Stimulated activated CD4-positive, alpha-beta T cell treated with anti-CD3 and anti-CD28 coated beads, Interleukin-1b, Interleukin-23, amount 100 ng/mL, for 24 hours (primary cell): ENCODE measurements at places on chromosomes 4 and X.

- no peak for DNase-seq
Measured at GRCh38 chr4:82721819-82722423, 76.7 kb downstream of the SCD5 start.

DNA sequence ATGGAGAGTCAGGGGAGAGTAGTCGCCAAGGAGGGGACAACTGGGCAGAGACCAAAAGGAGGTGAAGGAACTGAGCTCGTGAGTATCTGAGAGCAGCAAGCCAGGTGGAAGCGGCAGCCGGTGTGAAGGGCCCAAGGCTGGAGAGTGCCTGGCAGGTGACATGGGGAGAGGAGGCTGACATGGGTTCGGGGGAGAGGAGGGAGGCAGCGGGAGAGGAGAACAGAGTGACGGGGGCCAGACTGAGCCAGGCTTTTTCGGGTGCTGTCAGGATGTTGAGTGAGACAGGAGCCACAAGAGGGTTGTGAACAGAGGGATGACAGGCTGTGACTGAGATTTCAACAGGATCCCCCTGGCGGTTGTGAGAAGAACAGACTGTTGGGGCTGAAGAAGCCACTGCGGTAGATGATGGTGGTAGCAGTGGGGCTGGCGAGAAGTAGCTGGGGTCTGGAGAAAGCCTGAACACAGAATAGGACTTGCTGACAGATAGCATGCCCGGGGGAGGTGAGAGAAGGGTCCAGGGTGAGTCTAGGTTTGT, 5.7 kb downstream of the ELK1 start:
- DNase-seq: no peak

DNA sequence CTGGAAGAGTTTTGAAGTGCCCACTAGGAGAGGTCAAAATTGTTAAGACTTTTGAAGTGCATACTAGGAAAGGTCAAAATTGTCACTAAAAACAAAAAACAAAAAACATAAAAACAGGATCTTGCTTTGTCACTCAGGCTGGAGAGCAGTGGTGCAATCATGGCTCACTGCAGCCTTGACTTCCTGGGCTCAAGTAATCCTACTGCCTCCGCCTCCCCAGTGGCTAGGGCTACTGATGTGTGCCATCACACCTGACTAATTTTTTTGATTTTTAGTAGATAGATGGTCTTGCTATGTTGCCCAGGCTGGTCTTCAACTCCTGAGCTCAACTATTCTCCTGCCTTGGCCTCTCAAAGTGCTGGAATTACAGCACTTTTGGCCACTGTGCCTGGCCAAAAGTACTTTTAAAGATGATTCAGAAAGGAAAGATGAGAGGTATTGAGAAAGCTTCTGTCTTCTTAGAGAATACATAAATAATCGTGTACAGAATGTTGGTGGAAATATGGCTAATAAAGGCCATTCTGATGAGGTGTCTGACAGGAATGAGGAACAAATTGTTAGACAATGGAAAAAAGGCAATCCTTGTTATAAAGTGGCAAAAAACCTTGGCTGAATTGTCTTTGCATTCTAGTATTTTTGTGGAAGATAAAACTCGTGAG, 43.3 kb upstream of the STX18 start:
- no peak for DNase-seq

GRCh38 chr4:9384126-9384525, 21.2 kb downstream of the USP17L30 start:
- no peak for DNase-seq

GRCh38 chrX:1598876-1599790, 7.7 kb downstream of the AKAP17A start:
- no peak for DNase-seq

- DNase-seq: no peak
Measured at GRCh38 chr4:152334931-152335330, 201.0 kb downstream of the FBXW7 start.

DNA sequence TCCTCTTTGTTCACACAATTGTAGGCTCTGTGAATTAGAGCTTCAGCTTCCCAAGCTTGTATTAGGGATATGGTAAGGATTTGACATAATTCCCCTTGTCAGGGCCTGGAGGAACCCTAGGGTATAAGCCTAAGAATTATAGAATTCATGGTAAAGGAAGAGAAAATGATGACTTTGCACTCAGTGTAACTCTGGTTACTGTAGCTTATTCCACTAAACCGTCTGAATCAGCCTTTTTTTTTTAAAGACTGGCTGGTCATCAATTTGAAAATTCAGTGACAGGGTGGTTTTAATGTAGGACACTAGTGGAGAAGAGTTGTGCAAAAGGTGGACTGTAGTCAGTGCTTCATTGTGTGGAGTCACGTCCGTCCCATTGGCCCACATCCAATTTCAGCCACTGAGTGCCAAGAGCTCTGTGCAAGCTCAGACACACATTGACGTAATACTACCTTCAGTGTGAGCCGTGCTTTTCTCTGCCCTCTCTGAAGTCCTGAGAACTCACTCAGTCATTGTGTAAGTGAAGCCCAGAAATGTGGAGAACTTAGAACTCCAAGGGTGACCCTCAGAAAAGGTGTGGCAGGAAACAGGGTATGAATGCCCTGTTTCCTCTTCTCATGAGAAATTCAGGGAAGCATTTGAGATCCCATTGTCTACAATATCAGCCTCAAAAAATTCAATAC, 449.8 kb downstream of the C4orf33 start:
- no peak for DNase-seq

DNA sequence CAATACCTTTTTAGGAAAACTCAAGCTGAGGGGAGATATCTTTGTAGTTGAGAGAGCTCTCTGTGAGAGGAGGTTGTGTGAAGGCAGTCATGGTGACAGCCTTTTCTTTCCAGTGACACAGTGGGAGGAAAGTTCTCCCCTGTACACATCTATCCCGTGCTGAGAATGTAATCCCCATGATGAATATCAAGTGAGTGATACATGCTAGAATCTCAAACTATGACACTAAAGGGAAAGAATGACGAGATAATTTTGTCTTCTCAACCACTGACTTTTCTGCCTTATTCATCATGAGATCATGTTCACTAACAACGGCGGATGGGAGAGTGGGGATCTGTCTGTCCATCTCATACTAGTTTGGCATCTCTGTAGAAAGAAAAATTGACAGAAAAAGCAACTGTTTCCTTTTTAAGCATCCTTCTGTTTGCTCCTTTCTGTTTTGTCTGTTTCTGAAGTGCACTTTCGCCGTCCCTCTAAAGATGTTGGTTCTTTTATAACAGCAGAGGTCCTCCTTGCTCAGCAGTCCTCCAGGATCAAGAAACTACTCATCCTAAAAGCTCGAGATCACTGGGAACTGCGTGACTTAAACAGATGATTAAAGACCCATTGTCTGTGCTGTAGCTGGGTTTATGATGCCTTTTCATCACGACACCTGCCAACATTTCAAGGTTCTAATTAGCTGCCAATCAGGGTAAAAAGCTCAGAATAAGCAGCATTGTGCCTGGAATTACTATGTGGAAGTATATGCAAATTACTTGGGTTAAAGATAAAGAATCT, 137.6 kb downstream of the DCK start:
- DNase-seq: no peak

- DNase-seq: no peak
Measured at GRCh38 chr4:48792348-48793006, 12.4 kb upstream of the FRYL start.

DNA sequence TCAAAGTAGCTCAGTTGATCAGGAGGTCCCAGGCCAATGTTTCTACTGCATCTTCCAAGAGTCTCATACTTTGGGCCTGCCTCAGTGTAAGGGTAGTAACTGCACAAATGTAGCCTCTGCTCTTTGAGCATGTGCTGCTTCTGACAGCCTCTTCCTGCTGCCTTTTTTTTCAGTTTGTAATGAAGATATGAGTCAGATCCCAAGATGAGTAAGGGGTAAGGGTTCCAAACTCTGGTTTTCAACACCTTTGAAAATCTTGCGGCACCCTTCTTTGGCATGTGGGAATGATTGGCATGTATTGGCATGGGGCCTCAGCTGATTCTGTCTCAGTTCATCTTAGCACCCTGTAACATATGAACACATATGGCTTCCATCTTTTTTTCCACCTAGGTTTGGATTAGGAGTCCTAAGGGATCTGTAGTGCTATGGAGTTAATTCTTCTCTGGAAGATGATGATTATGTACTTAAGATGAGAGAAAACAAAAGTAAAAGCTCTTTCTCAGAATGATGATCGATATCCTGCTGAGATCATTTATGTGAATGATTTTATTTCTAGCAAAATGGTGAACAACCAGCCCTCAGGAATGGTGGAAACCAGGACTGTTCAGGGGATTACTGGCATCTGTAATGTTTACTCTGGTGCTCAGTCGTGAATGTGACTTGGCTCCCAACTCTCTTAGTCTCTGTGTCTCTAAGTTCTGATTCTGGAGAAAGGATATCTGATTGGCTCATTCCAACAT, 118.7 kb upstream of the PRPS2 start:
- no peak for DNase-seq

- no peak for DNase-seq
Measured at GRCh38 chrX:39175418-39176057, 374.3 kb downstream of the MID1IP1 start.

DNA sequence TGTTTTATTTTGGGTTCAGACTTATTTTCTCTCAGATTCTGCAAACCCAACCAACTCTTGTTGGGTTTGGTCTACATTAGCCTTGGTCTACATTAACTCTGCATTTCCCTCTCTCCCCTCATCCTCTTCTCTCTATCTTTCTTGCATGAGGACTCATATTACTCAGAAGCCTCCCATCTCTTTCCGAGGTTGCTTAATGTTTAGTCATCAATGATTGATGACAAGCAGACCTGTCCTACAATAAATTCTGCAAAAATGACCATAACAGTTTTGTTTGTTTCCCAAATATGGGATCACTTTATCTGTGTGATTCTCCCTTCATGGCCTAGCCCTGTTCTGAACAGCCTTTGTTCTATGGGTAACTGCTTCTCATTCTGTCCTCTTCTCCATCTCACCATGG, 75.2 kb downstream of the GABRB1 start:
- DNase-seq: no peak

DNA sequence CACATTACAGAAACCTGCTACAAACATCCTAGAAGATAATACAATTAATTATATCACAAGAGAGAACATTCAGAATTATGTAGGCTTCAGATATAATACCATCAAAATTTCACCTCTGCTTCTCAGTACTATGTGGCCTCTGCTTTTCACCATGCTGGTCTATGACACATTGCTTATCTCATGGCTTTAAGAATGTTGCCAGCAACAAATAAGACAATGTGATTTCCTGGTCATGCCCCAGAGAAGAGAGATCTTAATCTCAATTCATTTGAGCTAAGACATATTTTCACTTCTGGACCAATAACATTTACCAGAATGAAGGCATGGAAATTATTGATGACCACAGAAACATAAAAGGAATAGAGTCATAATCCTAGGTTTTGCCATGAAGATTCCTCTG, 1233.4 kb upstream of the ADGRL3 start:
- no peak for DNase-seq

GRCh38 chr4:184599492-184600135, 49.6 kb downstream of the CASP3 start:
- no peak for DNase-seq

DNA sequence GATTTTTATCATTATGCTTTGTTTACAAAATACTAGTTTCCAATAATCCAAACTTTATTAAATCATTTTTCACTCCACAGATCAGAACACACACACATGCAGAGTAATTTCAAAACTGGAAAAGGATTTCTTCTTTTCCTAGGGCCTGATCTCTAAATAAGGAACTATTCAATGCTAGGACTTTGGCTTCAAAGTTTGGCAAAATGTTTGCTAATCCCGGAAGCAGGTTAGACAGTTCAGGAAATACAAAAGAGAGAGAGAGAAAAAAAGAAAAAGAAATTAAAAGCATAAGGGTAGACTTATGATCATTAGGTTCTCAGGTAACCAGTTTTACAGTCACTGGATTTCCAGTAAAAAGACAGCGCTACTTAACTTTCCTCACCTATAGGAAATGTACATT, 211.0 kb downstream of the DCLK2 start:
- no peak for DNase-seq

DNA sequence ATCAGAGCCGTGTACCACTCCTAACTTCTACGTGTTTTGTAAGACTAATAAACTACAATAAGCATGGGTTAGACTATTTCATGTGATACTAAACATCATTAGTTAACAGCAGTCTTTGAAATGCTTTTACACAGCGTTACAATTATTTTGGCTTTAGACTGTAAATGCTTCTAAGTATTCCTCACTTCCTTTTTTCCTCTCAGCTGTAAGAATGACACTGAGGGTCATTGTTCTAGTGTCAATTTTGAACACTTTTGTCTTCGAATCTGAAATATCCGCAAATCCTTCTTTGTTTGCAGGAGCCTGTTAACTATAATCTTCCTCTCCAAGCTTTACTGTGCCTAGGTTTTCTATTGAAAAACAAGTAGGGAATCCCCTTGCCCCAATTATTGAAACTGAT, 1.5 kb downstream of the ABCE1 start:
- DNase-seq: no peak

DNA sequence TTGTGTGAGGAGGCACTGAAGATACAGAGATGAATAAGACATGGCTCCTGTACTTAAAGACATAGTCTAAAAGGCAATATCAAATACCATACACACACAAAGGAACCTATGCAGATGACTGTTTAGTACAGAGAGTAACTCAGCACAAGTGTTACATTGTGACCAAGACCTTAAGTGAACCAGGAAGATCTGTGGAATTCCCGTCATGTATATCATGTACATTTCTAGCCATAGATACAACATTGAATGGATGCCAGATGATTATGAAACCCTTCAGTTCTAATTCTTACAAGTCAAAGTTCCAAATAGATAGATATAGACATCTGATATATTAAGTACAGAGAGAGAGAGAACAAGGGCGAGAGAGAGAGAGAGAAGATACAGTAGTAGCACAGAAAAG, 73.2 kb downstream of the PAK3 start:
- DNase-seq: no peak

- no peak for DNase-seq
Measured at GRCh38 chr4:3323071-3323481, 30.3 kb downstream of the RGS12 start.

DNA sequence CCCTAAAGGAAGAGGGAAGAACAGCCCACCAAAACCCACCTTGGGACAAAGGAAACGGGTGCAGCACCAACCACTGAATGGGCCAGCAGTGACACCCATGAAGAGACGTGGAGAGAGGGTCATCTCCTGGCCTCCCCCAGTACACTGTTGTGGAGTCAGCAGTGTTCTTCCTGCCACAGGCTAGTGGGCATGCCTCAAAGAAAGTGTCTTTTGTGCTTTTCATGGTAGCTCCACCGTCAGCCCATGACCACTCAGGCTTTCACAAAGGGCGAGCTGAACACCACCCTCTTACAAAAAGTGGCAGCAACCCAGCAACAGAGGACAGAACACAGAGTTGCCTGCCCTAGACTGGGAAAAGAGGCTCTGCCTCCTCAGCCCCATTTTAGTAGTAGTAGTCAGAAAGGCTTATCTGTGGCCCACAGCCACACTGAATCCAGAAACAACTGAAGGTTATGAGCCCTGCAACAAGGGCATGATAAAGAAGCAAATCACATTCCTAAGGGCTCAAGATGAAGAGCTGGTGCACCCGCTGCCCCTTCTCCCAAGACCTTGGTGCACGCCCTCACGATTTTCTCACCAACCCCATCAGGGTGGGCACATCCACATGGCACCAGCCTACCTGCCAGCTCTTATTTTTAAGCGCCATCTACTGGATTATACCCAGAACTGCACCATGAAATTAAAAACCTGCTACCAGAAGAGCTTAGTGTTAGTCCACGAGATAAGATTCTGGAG, 53.1 kb downstream of the RAB28 start:
- no peak for DNase-seq
